ENCODE measurements at places on chromosomes 12 and 14. TPM values are rescaled to one million over a fixed set of nuclear protein-coding genes. Genes with fewer than 3 reads are reported as not detected.

- no peaks in the 10 kb centered on the region for H3K36me3 ChIP-seq
- no peak for DNase-seq
- H3K27ac ChIP-seq, result no peak overlapping the region
- peaks cover 2% of the 10 kb centered on the region for H3K27me3 ChIP-seq
- no peaks in the 10 kb centered on the region for H3K4me1 ChIP-seq
- H3K4me3 ChIP-seq, result no peak overlapping the region
Observed at GRCh38 chr14:57464008-57464730, 29.5 kb downstream of the CCDC198 start.

GRCh38 chr12:56258068-56258819 is at the start of gene ANKRD52:
TSS of gene ANKRD52 (minus strand) at chr12:56258384. CDS start at chr12:56258269, 115 bp downstream.
- H3K36me3 ChIP-seq, result peaks cover 10% of the 10 kb centered on the region
- H3K27ac ChIP-seq, result peak within 1 kb of the TSS; percentile 79
- peaks cover 22% of the 10 kb centered on the region for H3K4me1 ChIP-seq
- DNase-seq, result peak; percentile 82

DNA sequence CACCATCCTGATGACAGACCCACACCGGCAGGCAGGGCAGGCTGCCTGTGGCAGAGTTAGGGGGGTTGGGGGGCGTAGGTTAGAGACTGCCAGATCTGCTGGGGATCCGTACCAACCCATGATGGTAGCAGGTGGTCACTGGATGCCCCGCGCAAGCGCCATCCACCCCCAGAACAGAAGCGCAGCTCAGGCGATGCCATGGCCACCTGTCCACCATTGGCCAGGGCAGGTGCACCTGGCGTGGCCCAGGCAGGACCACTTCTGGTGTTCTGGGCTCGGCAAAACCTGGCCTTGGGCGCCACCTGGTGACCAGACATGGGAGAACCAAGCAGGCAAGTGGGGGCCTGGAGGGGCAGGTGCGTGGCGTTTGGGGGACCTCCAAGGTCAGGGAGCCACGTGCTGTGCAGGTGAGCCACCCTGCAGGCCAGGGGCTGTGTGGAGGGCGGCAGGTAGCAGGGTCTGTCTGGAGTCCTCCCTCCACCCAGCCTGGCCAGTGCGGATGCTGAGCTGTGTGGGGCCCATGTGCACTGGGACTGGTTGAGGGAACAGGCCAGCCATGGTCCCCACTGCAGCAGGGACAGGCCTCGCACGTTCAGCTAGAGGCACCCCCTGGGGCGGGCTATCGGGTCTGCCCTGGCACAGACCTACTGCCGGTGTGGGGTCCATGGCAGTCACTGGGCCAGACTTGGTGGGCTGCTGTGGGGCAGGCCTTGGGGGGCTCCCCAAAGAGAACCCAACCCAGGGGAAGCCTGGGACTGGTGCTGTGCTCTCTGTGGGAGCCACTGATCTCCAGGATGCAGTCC is 15.6 kb downstream of the BAG5 start:
- H3K27me3 ChIP-seq, result no peaks in the 10 kb centered on the region
- H3K27ac ChIP-seq, result no peak overlapping the region
- DNase-seq, result peak; percentile 68
- peaks cover 5% of the 10 kb centered on the region for H3K4me1 ChIP-seq
- H3K4me3 ChIP-seq, result no peak overlapping the region
- no peaks in the 10 kb centered on the region for H3K36me3 ChIP-seq

DNA sequence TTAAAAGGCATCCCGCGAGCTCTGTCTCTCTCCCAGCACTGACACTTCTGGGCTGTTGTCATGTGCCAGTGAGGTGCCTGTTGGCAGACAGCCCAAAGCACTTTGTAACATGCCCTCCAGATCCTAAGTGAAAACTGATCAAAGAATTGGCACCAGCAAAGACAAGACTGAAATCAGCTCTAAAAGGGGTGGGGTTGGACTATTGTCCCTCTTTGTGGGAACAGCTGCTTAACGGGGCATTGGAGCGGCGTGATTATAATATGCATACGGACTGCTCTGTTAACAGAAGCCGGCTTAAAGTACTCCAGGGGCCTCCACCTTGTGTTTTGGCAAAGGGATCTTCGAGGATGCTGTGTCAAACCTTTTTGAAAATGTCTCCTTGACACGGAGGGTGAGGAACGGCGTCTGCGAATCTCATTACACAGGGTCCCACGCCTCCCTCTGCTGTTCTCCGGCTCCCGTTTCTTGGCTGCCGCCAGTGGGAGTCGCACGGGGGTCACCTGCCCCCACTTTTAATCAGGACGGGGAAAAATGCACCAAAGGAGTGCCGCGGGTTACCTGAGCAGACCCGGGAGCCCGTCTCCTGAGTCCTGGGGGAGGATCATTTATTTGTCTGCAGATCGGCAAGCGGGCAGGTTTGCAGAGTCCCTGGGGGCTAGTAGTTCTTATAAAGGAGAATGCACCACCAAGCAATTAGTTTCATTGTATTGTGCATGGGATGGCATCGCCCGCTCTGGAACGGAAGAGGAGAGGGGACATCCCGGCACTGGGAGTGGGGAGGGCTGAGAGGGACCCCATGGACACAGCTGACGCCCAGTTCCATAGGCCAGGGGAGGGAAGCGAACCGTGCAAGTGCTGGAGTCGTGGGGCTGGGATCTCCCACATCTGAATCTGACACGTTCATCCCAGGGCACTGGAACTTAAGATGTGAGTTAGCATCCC is 44.3 kb downstream of the SPRING1 start:
- no peak overlapping the region for H3K27ac ChIP-seq
- H3K36me3 ChIP-seq, result no peaks in the 10 kb centered on the region
- H3K4me1 ChIP-seq, result peaks cover 11% of the 10 kb centered on the region
- no peak overlapping the region for H3K4me3 ChIP-seq

GRCh38 chr12:82873309-82873708 is 186.6 kb downstream of the TMTC2 start:
- no peaks in the 10 kb centered on the region for H3K27me3 ChIP-seq
- DNase-seq, result no peak
- no peak overlapping the region for H3K4me3 ChIP-seq
- H3K36me3 ChIP-seq, result no peaks in the 10 kb centered on the region

DNA sequence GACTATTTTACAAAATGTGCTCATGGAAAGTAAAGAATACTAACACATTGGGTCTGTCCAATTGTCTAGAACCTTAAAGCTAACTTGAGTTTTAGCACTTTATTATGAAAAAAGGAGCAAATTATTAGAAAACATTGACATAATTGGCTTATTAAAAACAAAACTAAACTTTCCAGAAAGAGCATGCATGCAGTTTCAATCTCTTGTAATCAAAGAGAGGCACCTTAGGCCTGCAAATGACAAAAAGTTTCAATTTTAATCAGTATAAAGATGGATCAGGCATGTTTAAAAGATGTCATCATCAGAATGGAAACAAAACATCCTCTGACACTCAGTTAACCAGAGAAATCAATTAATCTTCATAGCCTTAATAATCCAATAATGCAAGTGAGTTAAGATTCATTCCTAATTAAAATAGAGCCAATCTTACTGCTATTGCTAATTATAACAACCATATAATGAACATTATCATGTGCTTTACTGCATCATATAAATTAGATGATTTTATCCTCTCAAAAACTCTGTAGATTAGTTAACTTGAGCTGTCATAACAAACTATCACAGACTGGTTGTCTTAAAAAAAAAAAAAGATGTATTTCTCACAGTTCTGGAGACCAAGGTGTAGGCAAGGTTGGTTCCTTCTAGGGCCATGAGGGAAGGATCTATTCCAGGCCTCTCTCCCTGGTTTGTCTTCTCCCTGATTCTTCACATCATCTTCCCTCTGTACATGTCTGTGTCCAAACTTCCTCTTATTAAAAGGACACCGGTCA is 131.4 kb downstream of the RPAP3 start:
- no peak overlapping the region for H3K27ac ChIP-seq
- peaks cover 14% of the 10 kb centered on the region for H3K27me3 ChIP-seq
- H3K36me3 ChIP-seq, result no peaks in the 10 kb centered on the region
- H3K4me1 ChIP-seq, result no peaks in the 10 kb centered on the region
- no peak for DNase-seq

DNA sequence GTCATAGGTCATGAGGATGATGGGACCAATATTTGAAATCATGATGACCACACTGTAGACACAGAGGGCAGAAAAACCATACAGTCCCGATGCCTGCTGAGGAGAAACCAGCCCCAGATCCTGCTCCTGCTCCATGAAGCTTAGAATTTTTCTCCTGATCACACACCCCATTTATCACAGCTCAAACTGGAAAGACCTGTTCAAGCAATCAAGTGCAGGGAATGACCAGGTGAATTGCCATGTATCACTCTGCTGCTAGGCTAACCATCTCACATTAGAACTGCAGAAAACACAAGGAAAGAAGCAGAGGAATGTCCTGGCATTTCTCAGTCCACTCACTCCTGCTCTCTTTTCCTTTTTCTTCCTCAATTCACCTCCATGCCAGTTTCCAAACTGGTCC is 18.1 kb downstream of the MANSC1 start:
- H3K27ac ChIP-seq, result no peak overlapping the region
- H3K27me3 ChIP-seq, result peaks cover 13% of the 10 kb centered on the region
- no peak for DNase-seq
- H3K36me3 ChIP-seq, result no peaks in the 10 kb centered on the region
- H3K4me3 ChIP-seq, result no peak overlapping the region

DNA sequence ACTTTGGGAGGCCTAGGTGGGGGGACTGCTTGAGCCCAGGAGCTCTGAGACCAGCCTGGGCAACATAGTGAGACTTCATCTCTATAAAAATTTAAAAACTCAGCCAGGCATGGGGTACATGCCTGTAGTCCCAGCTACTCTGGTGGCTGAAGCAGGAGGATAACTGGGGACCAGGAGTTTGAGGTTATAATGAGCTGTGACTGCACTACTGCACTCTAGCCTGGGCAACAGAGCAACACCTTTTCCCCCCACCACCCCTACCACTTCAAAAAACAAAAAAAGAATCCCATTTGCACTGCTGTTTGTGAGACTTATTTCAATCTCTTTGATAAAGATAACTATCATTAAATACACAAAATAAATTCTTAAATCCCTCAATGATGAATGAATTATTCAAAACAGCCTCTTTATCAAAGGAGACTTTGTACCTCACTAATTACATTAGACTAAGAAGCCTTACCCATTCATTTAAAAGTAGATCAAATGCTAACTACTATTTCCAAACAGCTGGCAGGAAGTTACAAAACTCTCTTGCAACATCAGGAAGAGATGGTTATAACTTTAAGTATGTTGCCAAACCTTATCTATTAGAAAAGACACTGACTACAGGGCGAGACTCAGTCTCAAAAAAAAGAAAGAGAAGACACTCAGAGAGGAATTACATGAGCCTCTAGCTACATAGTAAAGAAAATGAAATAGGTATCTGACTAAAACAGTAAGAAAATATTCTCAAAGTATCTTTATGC is 14.7 kb downstream of the BLTP3B start:
- peak overlapping the region; percentile 46 for H3K27ac ChIP-seq
- H3K27me3 ChIP-seq, result no peaks in the 10 kb centered on the region
- H3K4me1 ChIP-seq, result peaks cover 23% of the 10 kb centered on the region
- peaks cover 3% of the 10 kb centered on the region for H3K36me3 ChIP-seq
- no peak for DNase-seq
- H3K4me3 ChIP-seq, result peak overlapping the region; percentile 28

DNA sequence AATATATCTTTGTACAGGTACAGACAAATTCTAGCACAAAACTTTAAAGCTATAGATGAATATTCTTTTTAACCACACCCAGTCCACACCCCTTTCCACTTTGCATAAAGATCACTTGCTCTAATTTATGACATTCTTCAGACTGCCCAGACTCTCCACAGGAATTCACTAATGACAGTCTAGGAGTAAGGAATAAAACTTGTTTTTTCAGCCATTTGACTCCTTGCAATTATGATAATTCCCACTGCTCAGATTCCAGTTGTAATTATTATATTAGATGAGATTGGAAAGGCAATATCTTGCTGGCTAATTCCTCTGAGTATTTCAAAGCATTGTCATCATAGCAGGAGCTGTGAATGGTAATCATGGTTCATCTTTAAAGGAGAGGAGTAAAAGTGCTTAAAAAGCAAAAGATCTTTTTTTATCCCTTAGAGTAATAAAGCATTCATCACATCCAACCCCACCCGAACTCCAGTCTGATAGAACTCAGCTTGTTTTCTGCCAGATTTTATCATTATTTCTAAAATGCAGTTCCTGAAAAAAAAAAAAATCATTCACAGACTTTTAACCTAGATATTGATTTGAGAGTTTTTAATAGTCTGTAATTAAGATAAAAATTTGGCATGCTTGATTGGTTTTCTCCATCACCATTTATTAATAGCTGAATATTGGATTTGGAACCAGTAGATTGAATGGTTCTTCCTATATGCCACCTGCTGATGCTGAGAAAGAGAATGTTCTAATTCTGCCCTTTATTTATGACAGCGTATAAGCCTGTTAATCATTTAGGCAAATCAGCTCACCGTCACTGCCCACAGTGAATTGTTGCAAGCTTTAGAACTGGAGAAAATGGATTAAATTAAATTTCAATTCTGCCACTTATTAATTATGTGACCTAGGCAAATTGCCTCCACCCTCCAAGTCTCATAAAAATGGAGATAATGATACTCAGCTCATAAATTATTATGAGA is 93.9 kb upstream of the RASSF8 start:
- no peak overlapping the region for H3K27ac ChIP-seq
- no peak overlapping the region for H3K4me3 ChIP-seq
- no peaks in the 10 kb centered on the region for H3K36me3 ChIP-seq
- no peaks in the 10 kb centered on the region for H3K27me3 ChIP-seq

GRCh38 chr12:114995891-114996290 is 311.9 kb upstream of the TBX3 start:
- H3K4me1 ChIP-seq, result no peaks in the 10 kb centered on the region
- DNase-seq, result no peak
- no peak overlapping the region for H3K4me3 ChIP-seq
- no peaks in the 10 kb centered on the region for H3K36me3 ChIP-seq
- no peaks in the 10 kb centered on the region for H3K27me3 ChIP-seq

GRCh38 chr14:40616579-40616978 is 990.1 kb upstream of the LRFN5 start:
- H3K4me3 ChIP-seq, result no peak overlapping the region
- DNase-seq, result no peak
- H3K4me1 ChIP-seq, result no peaks in the 10 kb centered on the region
- no peak overlapping the region for H3K27ac ChIP-seq

GRCh38 chr14:89920056-89920455 is 34.5 kb downstream of the EFCAB11 start:
- no peak overlapping the region for H3K27ac ChIP-seq
- H3K36me3 ChIP-seq, result no peaks in the 10 kb centered on the region
- peaks cover 28% of the 10 kb centered on the region for H3K4me1 ChIP-seq
- peaks cover 4% of the 10 kb centered on the region for H3K27me3 ChIP-seq

DNA sequence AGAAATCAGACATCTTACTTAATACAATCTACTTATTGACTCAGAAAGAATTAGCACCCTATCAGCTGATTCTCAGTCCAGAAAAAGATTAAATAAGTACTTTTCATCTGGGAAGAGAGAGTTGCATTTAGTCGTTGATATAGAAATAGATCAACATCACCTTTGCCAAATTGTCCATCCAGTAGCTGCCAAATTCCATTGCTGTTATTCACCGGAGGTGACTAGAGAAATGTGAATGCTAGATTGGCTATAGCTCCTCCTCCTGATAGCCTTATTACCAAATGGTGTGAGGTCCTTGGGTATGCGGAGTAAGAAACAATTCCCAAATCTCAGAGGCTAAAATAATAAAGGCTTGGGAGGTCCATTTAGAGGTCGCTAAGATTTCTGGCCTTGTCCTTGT is 723.3 kb upstream of the FLRT2 start:
- H3K27ac ChIP-seq, result no peak overlapping the region
- H3K36me3 ChIP-seq, result no peaks in the 10 kb centered on the region
- DNase-seq, result no peak
- H3K27me3 ChIP-seq, result peaks cover 2% of the 10 kb centered on the region
- H3K4me3 ChIP-seq, result no peak overlapping the region

The CYP27B1 gene
- not detected for polyA plus RNA-seq

The A2M gene
- polyA plus RNA-seq, result 1.5 TPM

The AQP2 gene
- not detected for polyA plus RNA-seq

Measured in immature natural killer cell (primary cell).